ENCODE measurements at places on chromosomes 4 and X. TPM values are rescaled to one million over a fixed set of nuclear protein-coding genes. Genes with fewer than 3 reads are reported as not detected.

- no peak for DNase-seq
Measured at GRCh38 chr4:61041527-61041926, 158.6 kb upstream of the ADGRL3 start.

GRCh38 chr4:80592950-80593349, 257.4 kb downstream of the CFAP299 start:
- DNase-seq: no peak

DNA sequence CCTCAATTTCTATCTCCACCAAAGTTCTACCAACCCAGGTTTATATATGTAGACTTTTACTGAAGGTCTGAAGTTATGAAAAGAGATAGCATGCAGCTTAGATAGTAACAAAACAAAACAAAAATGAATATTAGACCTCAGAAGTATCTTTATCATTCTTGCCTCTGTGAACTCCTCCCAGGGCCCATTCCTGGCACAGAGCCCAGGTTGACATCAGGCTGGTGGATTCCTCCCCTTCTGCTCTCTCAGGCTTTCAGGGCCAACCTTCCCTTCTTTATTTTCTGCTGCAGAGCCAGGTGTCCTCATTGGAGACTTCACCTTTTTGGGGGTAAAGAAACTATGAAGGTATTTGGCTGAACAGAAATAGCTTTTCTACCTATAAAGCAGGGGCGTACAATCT, 112.8 kb upstream of the PITX2 start:
- peak; percentile 13 for DNase-seq

DNA sequence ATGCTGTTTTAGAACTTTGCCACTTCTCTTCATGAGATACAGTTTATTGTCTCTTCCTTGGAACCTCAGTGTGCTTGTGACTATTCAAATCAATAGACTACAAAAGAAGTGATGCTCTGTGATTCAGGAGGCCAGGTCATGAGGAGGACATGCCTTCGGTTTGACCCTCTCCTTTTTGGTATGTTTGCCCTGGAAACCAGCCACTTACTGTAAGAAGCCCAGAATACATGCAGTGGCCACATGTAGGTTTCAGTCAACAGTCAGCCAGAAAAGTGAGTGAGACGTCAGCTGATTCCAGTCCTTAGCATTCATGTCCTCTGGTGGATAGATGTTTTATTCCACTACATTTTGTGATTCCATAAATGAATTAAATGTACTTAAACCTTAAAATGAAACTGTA, 328.7 kb downstream of the PCDH18 start:
- no peak for DNase-seq

GRCh38 chr4:89723096-89723495, 113.9 kb downstream of the SNCA start:
- no peak for DNase-seq

GRCh38 chrX:69286565-69286906, 121.3 kb upstream of the PJA1 start:
- no peak for DNase-seq

DNA sequence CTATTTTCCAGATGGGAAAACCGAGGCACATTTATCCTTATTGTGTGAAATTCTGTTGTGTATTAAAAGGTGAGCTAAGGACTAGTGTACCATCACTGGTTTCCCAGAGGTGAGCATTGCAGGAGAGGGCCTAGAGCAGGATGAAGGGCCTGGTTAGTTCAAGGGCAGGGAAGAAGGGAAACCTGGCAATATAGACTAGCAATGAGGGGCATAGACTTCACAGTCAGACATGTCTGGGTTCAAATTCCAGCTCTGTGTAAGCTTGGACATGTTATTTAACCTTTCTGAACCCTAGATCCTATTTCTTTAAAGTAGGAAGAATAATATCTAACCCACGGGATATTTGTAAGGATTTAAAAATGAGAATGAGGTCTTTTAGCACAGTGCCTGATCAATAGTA, 50.8 kb downstream of the WDR19 start:
- no peak for DNase-seq

DNA sequence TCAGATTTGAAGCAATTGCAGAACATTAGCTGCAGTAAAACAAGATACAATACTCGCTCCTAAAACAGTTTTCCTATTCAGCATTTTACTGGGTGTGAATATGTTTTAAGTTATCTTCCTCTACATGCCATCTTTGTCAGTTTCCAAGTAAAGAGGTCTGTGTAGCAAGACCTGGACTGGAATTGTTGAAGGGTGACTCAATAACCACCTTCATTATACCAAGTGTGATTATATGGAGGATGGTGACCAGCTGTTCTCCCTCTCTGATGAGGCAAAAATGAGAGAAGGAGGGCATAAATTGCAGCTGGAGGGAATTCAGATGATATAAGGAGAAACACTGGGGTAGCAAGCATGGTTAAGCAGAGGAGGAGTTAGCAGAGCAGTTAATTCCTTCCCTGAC, 922.1 kb upstream of the SLIT2 start:
- no peak for DNase-seq

DNA sequence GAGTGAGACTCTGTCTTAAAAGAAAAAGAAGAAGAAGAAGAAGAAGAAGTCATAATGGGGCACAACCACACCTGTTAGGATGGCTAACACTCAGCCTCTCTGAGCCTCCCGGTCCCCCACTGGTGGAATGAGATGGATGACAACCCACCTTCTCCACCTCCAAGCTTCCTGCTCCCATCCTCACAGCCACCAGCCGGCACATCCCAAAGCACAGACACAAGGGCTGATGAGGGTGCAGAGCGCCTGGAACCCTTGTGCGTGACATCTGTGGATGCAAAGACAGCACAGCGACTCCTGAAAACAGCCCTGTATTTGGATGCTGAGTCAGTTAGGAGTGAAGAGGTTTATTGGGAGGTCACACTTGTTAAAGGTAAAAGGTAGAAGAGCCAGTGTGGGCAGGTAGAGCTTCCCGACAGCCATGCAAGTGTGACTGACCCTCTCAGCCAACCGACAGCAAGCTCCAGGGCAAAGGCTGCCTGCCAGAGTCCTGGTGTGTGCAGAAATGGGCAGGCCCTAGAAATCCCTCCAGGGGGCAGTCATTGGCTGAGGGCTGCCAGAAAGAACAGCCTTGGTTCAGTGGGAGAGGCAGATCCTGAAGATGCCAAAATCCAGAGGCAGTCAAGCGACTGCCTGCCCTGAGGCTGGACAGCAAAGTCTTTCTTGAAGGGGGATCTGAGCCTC, 26.6 kb upstream of the MAN2B2 start:
- DNase-seq: peak; percentile 6

DNA sequence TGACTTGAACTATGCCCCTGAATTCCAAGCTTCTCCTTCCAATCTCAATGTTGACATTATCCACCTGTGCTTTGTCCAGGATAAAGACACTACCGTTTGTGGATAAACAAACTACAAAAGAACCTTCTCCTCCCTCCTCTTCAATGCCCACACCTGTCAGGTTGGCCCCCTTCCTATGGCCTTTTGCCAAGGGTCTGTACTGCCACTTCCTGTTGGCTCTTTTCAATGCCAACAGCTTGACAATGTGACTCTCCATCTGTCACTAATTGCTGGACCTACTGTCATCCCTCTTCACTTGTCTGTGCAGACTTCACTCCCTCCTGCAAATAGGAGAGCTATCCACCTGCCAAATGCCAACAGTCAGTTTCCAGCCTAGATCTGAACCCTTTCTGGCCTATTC, 35.8 kb upstream of the MID1 start:
- DNase-seq: no peak

GRCh38 chr4:189613207-189613606, 327.5 kb upstream of the FRG1 start:
- DNase-seq: peak; percentile 54

- DNase-seq: no peak
Measured at GRCh38 chrX:110104078-110104477, 101.2 kb downstream of the TMEM164 start.

- no peak for DNase-seq
Measured at GRCh38 chr4:135508006-135508714, 1306.6 kb upstream of the PABPC4L start.

DNA sequence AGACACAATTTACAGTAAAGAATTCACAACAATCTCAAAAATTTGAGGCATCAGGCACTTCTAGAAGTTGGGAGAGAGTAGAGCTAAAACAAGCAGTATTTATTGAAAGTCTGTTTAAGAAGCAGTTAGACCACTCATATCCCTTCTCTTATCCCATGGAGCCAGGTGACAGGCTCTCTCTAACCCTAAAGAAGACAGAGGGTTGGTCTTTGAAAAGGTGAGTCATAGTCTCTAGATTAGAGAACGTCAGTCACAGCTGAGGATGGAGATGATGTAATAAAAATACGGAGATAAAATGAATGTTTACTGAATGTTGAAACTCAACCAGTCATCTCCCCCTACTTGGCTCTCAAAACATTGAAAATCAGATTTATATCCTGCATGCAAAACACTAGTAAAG, 223.8 kb downstream of the CHIC2 start:
- no peak for DNase-seq

DNA sequence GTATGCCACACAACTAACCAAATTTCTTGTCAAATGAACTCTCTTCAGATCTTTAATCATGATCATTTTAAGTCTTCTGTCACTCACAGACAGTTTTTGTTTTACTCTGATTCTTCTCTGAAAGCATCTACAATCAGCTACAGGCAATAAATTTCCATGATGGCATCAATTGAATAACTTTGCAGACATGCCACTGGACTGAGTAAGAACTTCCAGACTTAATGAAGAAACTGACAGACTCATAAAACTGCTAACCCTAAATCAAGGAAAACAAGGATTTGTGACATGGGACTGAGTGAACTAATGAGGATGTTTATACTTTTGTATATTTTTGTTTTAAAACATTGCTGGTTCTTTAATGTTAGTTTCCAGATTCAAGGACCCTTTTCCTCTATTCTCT, 5.5 kb upstream of the PPP1R2C start:
- DNase-seq: no peak

- no peak for DNase-seq
Measured at GRCh38 chr4:151541389-151542071, 132.6 kb downstream of the FHIP1A start.

DNA sequence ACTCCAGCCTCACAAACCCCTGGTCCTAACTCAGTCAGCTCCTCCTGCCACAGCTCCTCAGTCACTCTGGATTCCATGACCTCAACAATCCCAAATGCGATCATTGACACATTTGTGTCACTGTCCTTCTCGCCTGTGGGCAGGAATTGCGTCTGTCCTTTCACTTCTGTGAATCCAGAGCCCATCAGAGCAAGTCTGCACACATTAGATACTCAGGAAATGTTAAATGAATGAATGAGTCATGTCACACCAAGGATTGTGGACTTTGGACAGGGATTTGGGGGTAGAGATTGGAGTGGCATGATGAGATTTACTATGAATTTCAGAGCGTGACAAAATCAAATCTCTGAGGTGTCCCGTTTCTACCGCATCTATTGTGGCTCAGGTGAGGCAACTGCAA, 11.8 kb upstream of the CLDN24 start:
- no peak for DNase-seq

GRCh38 chr4:125620066-125620860, 305.5 kb downstream of the FAT4 start:
- DNase-seq: peak; percentile 17

DNA sequence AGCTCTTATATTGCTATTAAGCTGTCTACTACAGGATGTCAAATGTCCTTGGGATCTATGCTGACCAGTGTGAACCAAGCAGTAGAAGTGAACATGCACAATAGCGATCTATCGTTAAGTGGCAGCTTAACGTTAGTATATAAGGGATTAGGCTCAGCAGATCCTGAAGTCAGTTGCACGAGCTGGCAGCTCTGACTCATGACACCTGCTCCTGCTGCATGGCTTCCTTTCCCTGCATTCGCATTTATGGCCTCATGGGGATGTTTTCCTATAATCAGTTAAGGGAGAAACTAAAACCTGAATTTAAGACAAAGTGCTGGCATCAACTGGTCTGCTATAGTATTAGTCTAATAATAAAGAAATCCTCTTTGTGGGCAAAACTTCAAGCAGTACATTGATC, 12.7 kb upstream of the MCUB start:
- DNase-seq: no peak

GRCh38 chr4:186900232-186900900, 176.7 kb upstream of the FAT1 start:
- DNase-seq: no peak

DNA sequence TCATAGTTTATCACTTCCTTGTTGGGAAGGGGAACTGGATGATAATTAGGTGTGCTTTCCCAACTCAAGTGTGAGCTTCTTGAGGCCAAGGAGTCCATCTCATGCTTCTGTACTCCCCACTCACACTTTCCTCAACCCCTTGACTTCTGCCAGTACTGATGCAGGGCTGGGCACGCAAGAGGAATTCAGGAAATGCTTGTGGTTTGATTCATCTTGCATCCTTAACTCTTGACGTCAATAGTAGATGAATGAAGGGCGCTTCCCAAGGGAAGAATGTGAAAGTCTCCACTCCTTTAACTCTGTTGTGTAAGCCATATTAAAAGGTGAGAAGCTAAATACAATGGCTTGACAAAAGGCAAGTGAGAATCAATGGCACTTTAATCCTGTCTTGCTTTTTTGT, 101.8 kb downstream of the AGTR2 start:
- DNase-seq: no peak

Gene CDKL2
- 16.3 TPM for total RNA-seq

Gene RASGEF1B
- total RNA-seq: 30.9 TPM

Gene RHOXF2
- not detected for total RNA-seq

Gene IL9R
- total RNA-seq: 0.54 TPM

Gene HEPH
- 21.1 TPM for total RNA-seq

Gene HSD17B13
- total RNA-seq: 0.34 TPM

Gene TEC
- total RNA-seq: 4.1 TPM

Gene HOPX
- 450 TPM for total RNA-seq

Gene YTHDC1
- total RNA-seq: 207 TPM

Gene GABRQ
- total RNA-seq: not detected

Gene MAGEA12
- not detected for total RNA-seq

Gene NDST4
- 0.65 TPM for total RNA-seq
